Hepatocyte (in vitro differentiated cells): ENCODE measurements at places on chromosomes 12 and 14.

DNA sequence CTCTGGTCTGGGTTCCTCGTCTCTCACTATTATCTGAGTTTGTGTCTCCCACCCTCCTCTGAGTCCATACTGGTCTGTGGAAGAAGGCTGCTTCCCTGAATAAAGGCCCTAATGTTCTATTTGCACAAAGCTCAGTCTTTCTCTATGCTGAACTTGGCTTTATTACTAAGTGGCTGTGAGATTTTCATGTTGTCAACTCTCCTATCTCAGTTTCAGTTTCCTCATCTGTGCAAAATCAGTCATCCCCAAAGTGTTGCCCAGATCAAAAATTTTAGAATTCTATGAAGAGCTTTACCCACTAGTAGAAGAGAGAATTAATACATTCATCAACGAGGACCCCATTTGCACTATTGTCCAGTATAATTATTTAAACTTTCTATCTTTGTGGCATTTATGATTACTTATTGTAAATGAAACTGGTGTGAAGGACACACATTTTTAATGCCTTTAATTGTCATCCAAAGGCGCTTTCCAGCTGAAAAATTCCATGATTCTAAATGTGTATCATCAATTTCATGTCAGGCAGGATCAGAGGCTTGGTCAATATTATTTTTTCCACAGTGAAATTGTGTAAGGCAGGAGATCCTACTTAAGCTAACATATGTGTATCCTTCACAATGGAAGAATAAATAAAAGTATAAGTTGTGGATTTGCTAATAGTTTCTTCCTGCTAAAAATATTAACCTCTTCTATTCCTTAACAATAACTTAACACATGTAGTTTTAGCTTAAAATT lies 79.1 kb upstream of the EEA1 start:
- DNase-seq: no peak
- no peaks in the 10 kb centered on the region for H3K27me3 ChIP-seq
- H3K36me3 ChIP-seq: no peaks in the 10 kb centered on the region
- H3K4me1 ChIP-seq: peaks cover 2% of the 10 kb centered on the region
- H3K4me3 ChIP-seq: no peak overlapping the region

DNA sequence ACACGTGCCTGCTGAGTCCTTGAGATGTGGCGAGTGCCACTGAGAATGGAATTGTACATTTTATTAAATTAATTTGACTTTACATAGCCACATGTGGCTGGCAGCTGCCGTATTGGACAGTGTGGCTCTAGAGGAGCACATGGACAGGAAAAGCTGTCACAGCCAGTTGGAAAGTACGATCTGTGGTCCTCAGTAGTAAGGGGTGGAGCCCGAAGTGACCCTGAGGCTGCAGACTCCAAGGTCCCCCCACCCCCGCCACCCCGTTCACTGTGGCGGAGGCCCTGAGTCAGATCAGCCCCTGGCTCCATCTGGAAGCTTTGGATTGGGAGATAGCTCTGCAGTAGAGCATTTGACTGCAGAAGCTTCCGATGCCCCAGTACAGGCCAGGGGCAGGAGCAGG lies 25.8 kb upstream of the BEGAIN start:
- H3K27ac ChIP-seq: no peak overlapping the region
- no peaks in the 10 kb centered on the region for H3K4me1 ChIP-seq
- no peak overlapping the region for H3K4me3 ChIP-seq
- no peaks in the 10 kb centered on the region for H3K36me3 ChIP-seq
- no peaks in the 10 kb centered on the region for H3K27me3 ChIP-seq
- DNase-seq: no peak

GRCh38 chr14:79972230-79972629 lies 239.1 kb downstream of the DIO2 start:
- no peaks in the 10 kb centered on the region for H3K27me3 ChIP-seq
- no peaks in the 10 kb centered on the region for H3K4me1 ChIP-seq
- no peaks in the 10 kb centered on the region for H3K36me3 ChIP-seq
- H3K27ac ChIP-seq: no peak overlapping the region

GRCh38 chr12:69008520-69008919 lies 75.5 kb upstream of the CPM start:
- DNase-seq: no peak
- H3K27me3 ChIP-seq: no peaks in the 10 kb centered on the region
- H3K36me3 ChIP-seq: no peaks in the 10 kb centered on the region

- H3K27me3 ChIP-seq: no peaks in the 10 kb centered on the region
- H3K4me3 ChIP-seq: no peak overlapping the region
- H3K36me3 ChIP-seq: no peaks in the 10 kb centered on the region
- DNase-seq: no peak
- no peaks in the 10 kb centered on the region for H3K4me1 ChIP-seq
Observed at GRCh38 chr12:63042646-63043045, 107.7 kb upstream of the PPM1H start.

- H3K27ac ChIP-seq: peak overlapping the region; percentile 1
- H3K27me3 ChIP-seq: no peaks in the 10 kb centered on the region
Observed at GRCh38 chr12:58489394-58489793, 430.9 kb downstream of the LRIG3 start.

GRCh38 chr14:64788706-64789105 lies 84.5 kb downstream of the PLEKHG3 start:
- H3K4me1 ChIP-seq: no peaks in the 10 kb centered on the region
- H3K27me3 ChIP-seq: no peaks in the 10 kb centered on the region
- H3K4me3 ChIP-seq: no peak overlapping the region
- H3K27ac ChIP-seq: no peak overlapping the region

DNA sequence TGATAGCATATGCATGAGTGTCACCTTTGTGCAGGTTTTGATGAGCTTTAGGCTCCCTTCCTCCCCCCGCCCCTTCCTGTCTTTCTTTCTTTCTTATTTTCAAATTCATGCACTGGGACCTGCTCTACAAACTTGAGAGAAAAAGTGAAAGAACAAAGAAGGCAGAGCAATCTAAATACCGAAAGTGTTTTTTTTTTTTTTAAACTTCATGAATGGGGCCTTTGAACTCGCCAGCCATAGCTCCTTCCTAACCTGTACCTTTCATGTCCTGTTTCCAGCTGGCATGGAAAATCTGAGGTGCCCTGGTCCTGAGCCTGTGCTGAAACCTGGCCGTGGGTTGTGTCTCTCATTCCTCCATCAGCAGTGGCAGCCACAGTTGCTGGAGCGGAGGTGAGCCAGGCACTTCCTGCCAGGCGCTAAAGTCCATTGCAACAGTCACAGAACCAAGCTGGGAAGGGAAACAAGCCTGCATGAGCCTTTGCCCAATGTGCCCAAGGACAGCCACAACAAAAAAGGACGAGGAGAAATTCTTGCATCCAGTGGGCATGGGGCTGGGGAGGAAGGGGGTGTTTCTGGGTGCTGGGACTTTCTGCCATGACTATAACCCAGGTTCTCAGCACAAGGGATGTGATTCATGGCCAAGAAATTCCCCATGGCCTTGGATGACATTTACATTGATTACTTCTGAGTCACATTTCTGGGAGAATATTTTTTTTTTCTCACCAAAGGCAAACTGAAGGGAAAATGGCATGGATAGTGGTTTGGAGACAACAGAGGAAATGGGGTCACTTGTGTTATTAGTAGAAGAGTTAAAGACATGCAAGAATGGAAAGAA lies 102.7 kb downstream of the TMEM30B start:
- H3K4me3 ChIP-seq: no peak overlapping the region
- no peaks in the 10 kb centered on the region for H3K36me3 ChIP-seq
- peak overlapping the region; percentile 2 for H3K27ac ChIP-seq
- no peaks in the 10 kb centered on the region for H3K4me1 ChIP-seq

- H3K4me3 ChIP-seq: no peak overlapping the region
- peak overlapping the region; percentile 54 for H3K27ac ChIP-seq
- H3K27me3 ChIP-seq: no peaks in the 10 kb centered on the region
- peaks cover 4% of the 10 kb centered on the region for H3K4me1 ChIP-seq
- DNase-seq: peak; percentile 76
- no peaks in the 10 kb centered on the region for H3K36me3 ChIP-seq
Observed at GRCh38 chr14:59161561-59162175, 26.8 kb upstream of the DAAM1 start.

DNA sequence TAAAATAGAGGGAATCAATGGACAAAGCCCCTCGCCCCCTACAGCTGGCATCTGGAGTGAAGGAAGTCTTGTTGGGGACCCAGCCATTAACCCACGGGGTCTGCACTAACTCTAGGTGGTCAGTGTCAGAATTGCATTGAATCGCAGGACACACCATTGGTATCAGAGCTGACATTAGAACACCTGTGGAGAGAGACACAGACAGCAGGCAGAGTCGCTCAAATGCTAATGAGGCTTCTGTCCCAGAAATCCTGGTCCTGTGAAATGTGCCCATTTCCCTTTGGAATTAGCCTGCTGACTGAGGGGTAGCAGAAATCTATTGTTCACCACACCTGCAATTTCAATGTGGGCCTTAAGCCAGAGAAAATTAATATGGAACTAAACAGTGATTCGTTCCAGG lies 33.0 kb downstream of the TMEM132D start:
- no peaks in the 10 kb centered on the region for H3K36me3 ChIP-seq
- H3K4me3 ChIP-seq: no peak overlapping the region
- peaks cover 3% of the 10 kb centered on the region for H3K27me3 ChIP-seq
- no peak for DNase-seq
- H3K4me1 ChIP-seq: no peaks in the 10 kb centered on the region
- no peak overlapping the region for H3K27ac ChIP-seq

GRCh38 chr14:79328863-79329262 lies 882.4 kb downstream of the DIO2 start:
- no peaks in the 10 kb centered on the region for H3K36me3 ChIP-seq
- no peaks in the 10 kb centered on the region for H3K27me3 ChIP-seq
- H3K4me3 ChIP-seq: no peak overlapping the region

DNA sequence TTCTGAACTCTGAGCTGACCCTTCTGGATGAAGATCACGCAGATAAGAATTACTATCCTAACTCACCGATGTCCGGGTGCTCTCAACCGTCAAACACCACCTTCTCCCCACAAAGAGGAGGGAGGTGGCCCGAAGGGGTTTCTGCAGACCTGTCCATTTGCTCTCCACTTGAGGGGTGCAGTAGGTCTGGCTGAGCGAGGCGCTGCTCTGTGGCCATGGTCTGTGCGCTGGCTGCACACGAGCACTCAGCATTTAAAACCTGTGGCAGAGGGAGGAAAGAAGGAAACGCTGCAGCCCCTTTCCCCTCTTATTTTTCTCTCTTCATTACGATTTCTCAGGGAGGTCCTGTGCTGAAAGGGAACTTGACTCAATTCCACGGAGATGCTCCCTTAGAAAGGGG lies 1.5 kb upstream of the HOXC13 start:
- no peak overlapping the region for H3K27ac ChIP-seq
- H3K4me1 ChIP-seq: no peaks in the 10 kb centered on the region
- DNase-seq: no peak
- no peaks in the 10 kb centered on the region for H3K36me3 ChIP-seq

- DNase-seq: no peak
- no peak overlapping the region for H3K4me3 ChIP-seq
Observed at GRCh38 chr12:94686834-94687628, 36.7 kb upstream of the TMCC3 start.

GRCh38 chr12:41485203-41485602 lies 297.1 kb downstream of the PDZRN4 start:
- DNase-seq: no peak
- no peaks in the 10 kb centered on the region for H3K36me3 ChIP-seq
- no peaks in the 10 kb centered on the region for H3K4me1 ChIP-seq

DNA sequence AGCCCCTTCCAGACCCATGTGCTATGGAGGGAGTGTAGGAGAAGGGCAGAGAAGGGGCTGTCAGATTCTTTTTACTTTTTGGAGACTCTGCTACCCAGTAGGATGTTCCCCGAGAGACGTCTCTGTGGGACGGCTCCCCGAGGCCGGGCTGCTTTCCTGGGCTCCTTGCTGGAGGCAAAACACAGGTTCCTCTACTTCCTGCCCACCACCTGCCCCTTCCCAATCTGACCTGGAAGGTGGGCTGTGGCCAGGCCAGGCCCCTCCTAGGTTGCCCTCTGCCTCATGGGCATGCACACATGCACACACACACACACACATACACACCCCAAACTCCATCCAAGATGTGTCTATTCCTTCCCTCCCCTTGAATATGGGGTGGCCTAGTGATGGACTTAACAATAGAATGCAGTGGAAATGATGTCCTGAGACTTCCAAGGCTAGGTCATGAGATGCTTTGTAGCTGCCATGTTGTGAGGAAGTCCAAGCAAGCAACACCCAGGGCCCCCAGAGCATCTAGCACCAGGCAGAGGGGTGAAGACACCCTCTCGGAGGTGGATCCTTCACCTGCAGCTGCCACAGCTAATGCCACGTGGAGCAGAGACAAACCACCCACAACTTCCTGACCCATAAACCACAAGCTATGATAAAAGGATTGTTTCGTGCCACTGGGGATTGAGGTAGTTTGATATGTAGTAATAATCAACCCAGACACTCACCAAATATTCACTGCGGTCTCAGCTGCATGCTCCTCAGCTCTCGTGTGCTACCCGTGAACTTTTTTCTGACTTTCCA lies 1.6 kb upstream of the ASB2 start:
- H3K27ac ChIP-seq: no peak overlapping the region
- H3K36me3 ChIP-seq: no peaks in the 10 kb centered on the region
- DNase-seq: no peak
- no peaks in the 10 kb centered on the region for H3K4me1 ChIP-seq

- H3K4me3 ChIP-seq: no peak overlapping the region
- H3K4me1 ChIP-seq: no peaks in the 10 kb centered on the region
- no peaks in the 10 kb centered on the region for H3K36me3 ChIP-seq
- H3K27ac ChIP-seq: no peak overlapping the region
- H3K27me3 ChIP-seq: no peaks in the 10 kb centered on the region
Observed at GRCh38 chr14:104499784-104500760, 79.5 kb upstream of the C14orf180 start.

DNA sequence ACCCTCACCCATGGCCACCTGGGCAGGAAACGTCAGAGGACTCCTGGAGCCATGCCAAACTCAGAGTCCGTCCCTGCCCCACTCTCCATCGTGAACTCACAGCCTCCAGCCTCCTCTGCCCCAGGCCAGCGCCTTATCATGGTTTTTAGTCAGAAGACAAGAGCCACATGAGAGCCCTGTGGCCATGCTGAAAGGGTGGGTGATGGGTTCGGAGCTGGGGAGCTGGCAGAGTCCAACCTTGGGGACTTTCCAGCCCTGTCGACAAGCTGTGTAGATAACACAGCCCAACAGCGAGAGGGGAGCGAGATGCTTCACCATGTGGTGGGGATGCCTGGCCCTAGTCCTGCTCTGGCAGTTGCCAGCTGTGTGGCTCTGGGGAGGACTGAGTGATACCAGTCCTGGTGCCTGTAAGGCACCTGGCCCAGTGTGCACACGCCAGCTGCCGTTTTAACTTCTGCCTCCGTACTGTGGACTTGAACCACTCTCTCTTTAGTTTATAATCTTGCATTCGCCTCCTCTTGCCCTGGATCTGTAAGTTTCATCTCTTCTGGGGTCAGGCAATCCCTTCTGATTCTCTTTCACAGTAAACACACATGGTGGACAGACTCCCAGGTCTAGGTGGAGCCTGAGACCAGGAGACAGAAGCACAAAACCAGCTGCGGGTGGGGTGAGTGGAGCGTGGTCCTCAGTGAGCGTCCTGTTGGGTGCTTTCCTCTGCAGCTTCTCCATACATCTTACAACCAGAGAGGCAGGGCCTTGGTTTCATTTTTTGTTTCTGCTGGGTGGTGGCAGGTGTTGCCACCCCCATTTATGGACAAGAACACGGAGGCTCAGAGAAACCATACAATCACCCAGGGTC lies 55.3 kb downstream of the RIN3 start:
- H3K4me1 ChIP-seq: peaks cover 17% of the 10 kb centered on the region
- H3K27me3 ChIP-seq: no peaks in the 10 kb centered on the region
- H3K36me3 ChIP-seq: no peaks in the 10 kb centered on the region

GRCh38 chr14:91277546-91278382 lies 33.3 kb upstream of the GPR68 start:
- no peaks in the 10 kb centered on the region for H3K4me1 ChIP-seq
- DNase-seq: no peak
- H3K27ac ChIP-seq: no peak overlapping the region
- peaks cover 3% of the 10 kb centered on the region for H3K36me3 ChIP-seq
- H3K27me3 ChIP-seq: no peaks in the 10 kb centered on the region
